ENCODE measurements at places on chromosomes 16 and 17. TPM values are rescaled to one million over a fixed set of nuclear protein-coding genes. Genes with fewer than 3 reads are reported as not detected.

DNA sequence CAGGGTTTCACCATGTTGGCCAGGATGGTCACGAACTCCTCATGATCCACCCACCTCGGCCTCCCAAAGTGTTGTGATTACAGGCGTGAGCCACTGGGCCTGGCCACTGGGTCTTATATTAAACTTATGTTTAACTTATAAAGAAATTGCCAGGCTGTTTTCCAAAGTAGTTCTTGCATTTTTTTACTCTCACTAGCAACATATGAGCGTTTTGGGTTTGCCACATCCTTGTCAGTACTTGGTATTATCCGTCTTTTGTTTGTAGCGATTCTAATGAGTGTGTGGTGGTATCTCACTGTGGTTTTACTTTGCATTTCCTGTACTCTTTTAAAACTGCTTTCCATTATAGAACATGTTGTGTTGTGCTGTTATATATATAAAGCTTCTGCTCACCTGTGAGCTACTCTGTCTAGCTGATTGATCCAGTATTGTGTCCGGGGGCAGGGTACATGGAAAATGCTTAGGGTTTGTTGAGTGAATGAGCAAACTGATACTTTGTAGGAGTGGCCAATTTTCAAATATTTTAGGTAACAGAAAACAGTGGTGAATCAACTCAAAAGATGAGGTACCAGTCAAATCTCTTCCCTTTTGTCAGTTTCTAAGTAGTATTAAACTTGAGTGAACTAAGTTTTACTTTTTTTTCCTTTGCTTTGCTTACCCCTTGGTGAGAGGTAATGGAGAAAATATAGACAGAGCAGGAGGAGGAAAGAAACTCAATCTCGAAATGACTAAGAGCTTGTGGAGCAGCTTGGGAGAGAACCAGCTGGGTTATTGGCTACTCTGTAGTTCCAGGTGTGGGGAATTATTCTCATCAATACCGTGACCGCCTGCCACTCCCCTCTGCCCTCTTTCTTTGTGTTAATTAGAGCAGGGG, 75.8 kb downstream of the PITPNC1 start:
- DNase-seq: no peak
- H3K36me3 ChIP-seq: no peaks in the 10 kb centered on the region
- no peaks in the 10 kb centered on the region for H3K4me1 ChIP-seq
- no peak overlapping the region for H3K4me3 ChIP-seq
- no peak overlapping the region for H3K27ac ChIP-seq

Gene CDRT4
- 6.6 TPM for total RNA-seq

Gene KCNH4
- total RNA-seq: 0.17 TPM

GRCh38 chr17:78381601-78382232, 3.3 kb downstream of the PGS1 start:
- no peak for DNase-seq
- H3K4me3 ChIP-seq: no peak overlapping the region
- no peaks in the 10 kb centered on the region for H3K36me3 ChIP-seq
- H3K27me3 ChIP-seq: no peaks in the 10 kb centered on the region
- peaks cover 82% of the 10 kb centered on the region for H3K4me1 ChIP-seq

DNA sequence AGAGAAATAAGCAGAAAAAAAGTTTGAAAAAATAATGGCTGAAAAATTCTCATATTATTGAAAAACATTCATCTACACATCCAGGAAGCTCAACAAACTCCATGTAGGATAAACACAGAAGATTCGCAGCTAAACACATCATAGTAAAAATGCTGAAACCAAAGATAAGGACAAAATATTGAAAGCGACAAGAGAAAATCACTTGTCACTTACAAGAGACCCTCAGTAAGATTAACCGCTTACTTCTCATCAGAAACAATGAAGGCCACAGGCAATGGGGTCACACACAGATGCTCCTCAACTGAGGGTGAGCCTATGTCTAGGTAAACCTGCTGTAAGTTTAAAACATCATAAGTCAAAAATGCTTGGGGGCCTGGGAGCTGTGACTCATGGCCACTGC, 38.1 kb upstream of the METRNL start:
- no peak overlapping the region for H3K27ac ChIP-seq
- no peak overlapping the region for H3K4me3 ChIP-seq
- no peak for DNase-seq
- H3K4me1 ChIP-seq: no peaks in the 10 kb centered on the region
- H3K36me3 ChIP-seq: peaks cover 24% of the 10 kb centered on the region

DNA sequence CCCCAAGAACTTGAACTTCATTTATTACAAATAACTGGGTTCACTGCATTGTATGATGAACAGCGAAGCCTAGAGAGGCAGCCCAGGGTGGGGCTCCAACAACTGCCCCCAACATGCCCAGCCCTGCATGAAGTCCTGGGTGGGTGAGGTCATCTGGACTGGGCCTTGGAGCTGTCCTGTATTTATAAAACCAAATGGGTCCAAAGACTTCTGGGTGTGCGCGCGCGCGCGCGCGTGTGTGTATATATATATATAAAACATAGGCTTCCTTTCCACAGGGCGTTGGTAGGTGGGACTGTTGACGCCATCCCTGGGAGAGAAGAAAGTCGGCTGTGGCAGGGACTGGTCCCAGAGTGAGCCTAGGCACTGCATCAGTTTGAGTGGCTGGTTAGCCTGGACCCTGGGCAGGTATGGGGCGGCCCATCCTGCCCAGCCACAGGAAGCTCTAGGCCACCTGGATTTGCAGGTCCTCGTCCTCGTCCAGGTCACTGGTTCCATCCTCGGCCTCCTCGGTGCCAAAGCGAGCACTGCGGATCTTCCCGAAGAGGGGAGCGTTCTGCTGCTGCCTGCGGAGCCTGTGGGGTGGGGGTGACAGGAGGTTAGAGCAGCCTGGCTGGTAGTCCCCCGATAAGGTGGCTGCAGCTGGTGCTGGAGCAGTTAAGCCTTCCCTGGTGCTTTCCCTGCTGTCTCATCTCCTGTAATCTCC, 23.9 kb downstream of the CCDC102A start:
- peaks cover 7% of the 10 kb centered on the region for H3K4me1 ChIP-seq
- H3K36me3 ChIP-seq: peaks cover 34% of the 10 kb centered on the region
- H3K27ac ChIP-seq: no peak overlapping the region
- H3K4me3 ChIP-seq: no peak overlapping the region
- peaks cover 7% of the 10 kb centered on the region for H3K27me3 ChIP-seq

GRCh38 chr16:67148221-67148620, 2.6 kb downstream of the B3GNT9 start:
- peaks cover 20% of the 10 kb centered on the region for H3K4me1 ChIP-seq
- no peak overlapping the region for H3K4me3 ChIP-seq
- H3K27me3 ChIP-seq: no peaks in the 10 kb centered on the region
- H3K36me3 ChIP-seq: peaks cover 57% of the 10 kb centered on the region
- no peak for DNase-seq

DNA sequence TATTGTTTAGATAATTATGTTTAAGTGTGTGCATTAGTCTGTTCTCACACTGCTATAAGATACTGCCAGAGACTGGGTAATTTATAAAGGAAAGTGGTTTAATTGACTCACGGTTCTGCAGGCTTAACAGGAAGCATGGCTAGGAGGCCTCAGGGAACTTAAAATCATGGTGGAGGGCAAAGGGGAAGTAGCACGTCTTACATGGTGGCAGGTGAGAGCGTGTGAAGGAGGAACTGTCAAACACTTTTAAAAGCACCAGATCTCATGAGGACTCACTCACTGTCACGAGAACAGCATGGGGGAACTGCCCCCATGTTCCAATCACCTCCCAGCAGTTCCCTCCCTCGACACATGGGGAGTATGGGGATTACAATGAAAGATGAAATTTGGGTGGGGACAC, 203.5 kb upstream of the GOT2 start:
- no peak overlapping the region for H3K27ac ChIP-seq
- no peaks in the 10 kb centered on the region for H3K27me3 ChIP-seq
- H3K4me3 ChIP-seq: no peak overlapping the region

GRCh38 chr17:68794636-68795434, 160.4 kb downstream of the ABCA8 start:
- no peaks in the 10 kb centered on the region for H3K36me3 ChIP-seq
- H3K27ac ChIP-seq: peak overlapping the region; percentile 74
- no peak for DNase-seq
- no peak overlapping the region for H3K4me3 ChIP-seq

- H3K4me1 ChIP-seq: peaks cover 28% of the 10 kb centered on the region
- H3K27me3 ChIP-seq: no peaks in the 10 kb centered on the region
- H3K36me3 ChIP-seq: no peaks in the 10 kb centered on the region
- no peak for DNase-seq
Observed at GRCh38 chr16:50260206-50261159, 5.9 kb upstream of the ADCY7 start.

GRCh38 chr16:47060596-47060995, 83.1 kb downstream of the NETO2 start:
- H3K4me1 ChIP-seq: no peaks in the 10 kb centered on the region
- DNase-seq: no peak
- H3K27me3 ChIP-seq: no peaks in the 10 kb centered on the region
- H3K36me3 ChIP-seq: no peaks in the 10 kb centered on the region
- no peak overlapping the region for H3K27ac ChIP-seq

Gene ASPA
- total RNA-seq: 2.2 TPM

GRCh38 chr16:58128711-58129096, 477 bp downstream of the CFAP20 start:
- no peaks in the 10 kb centered on the region for H3K36me3 ChIP-seq
- peak overlapping the region; percentile 88 for H3K27ac ChIP-seq
- H3K4me1 ChIP-seq: peaks cover 51% of the 10 kb centered on the region
- H3K4me3 ChIP-seq: peak overlapping the region; percentile 79
- no peaks in the 10 kb centered on the region for H3K27me3 ChIP-seq
- no peak for DNase-seq

Gene ALOX12B
- total RNA-seq: not detected

Gene AANAT
- not detected for total RNA-seq

GRCh38 chr16:66291833-66292232, 74.7 kb upstream of the CDH5 start:
- H3K27ac ChIP-seq: no peak overlapping the region
- H3K36me3 ChIP-seq: no peaks in the 10 kb centered on the region
- H3K27me3 ChIP-seq: no peaks in the 10 kb centered on the region
- DNase-seq: no peak
- no peaks in the 10 kb centered on the region for H3K4me1 ChIP-seq

DNA sequence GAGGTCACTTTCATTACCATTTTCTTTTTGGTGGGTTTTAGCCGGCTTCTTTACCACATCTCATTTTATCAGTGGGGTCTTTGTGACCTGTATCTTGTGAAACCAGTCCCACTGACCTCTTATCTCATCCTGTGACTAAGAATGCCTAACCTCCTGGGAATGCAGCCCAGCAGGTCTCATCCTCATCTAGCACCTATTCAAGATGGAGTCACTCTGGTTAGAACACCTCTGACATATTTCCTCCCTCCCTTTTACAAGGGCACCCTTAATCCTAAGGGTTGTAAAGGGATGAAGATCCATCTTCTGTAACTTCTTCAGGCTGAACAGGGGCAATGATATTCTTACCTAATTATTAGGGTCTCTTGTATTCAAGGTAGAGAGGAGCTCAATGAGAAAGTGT, 107.9 kb upstream of the HAS3 start:
- no peaks in the 10 kb centered on the region for H3K27me3 ChIP-seq
- no peak overlapping the region for H3K27ac ChIP-seq
- H3K36me3 ChIP-seq: no peaks in the 10 kb centered on the region

DNA sequence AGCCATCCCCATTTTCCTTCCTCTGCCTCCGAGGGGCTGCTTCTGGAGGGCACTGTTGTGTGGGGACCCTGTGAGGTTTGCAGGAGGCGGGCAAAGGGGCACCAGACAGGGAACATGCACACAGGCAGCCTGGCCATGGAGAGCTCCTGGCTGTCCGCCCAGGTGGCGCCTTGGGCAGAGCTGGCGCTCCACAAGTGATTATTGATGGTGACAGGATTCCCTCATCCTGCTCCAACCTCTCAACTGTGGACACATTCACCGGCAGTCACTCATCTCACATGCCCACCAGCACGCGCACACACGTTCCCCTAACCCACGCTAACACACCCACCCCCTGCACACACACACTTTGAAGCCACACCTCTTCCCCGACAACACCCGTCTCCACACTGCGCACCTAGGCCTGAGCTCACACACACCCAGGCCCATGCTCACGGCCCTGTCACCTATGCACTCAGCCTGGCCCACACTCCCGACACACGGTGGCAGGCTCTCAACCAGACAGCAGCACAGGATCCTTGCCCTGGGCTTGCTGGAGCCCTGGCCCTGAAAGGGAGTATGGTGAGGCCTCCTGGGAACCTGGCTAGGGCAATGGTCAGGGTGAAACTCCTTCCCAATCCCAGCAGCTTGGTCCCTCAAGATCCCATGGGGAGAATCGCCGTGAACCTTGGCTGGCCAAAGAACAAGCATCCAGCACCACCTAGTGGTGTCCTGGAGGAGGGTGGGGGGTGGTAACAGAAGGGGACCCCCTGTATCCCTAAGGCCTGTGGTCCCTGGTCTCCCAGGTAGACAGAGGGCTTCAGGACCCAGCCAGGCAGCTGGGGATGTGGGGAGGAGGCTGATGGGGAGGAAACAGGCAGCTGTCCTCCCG, 3.6 kb downstream of the PNMT start:
- H3K27ac ChIP-seq: no peak overlapping the region
- no peak overlapping the region for H3K4me3 ChIP-seq
- DNase-seq: no peak
- peaks cover 52% of the 10 kb centered on the region for H3K4me1 ChIP-seq

Gene TP53TG3F
- total RNA-seq: not detected

Gene PDK2
- 31.6 TPM for total RNA-seq

Gene E4F1
- total RNA-seq: 39.7 TPM

DNA sequence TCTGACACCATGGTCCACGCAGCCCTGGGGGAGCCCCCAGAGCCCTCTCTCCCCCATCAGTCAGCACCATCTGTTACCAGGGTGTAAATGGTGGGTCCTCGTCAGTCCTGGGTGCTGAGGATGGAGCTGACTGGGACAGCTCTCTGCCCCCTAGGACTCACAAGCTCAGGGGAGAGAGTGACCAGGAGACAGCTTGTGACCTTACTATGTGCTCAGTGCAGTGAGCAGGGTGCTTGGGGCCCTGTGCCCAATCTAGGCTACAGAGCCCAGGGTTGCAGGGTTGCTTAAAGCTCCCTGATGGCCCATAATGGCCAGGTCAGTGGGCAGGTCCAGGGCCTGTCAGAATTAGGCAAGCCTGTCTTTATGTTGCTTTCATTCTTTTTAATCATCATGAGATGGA, 11.3 kb downstream of the MMP2 start:
- H3K4me1 ChIP-seq: peaks cover 38% of the 10 kb centered on the region
- H3K27ac ChIP-seq: peak overlapping the region; percentile 36
- peaks cover 25% of the 10 kb centered on the region for H3K36me3 ChIP-seq
- H3K4me3 ChIP-seq: no peak overlapping the region
- no peaks in the 10 kb centered on the region for H3K27me3 ChIP-seq
